ENCODE measurements at places on chromosomes 12 and 14.
A peak's percentile ranks its signal among the peaks of the same experiment; 100 is the strongest.

DNA sequence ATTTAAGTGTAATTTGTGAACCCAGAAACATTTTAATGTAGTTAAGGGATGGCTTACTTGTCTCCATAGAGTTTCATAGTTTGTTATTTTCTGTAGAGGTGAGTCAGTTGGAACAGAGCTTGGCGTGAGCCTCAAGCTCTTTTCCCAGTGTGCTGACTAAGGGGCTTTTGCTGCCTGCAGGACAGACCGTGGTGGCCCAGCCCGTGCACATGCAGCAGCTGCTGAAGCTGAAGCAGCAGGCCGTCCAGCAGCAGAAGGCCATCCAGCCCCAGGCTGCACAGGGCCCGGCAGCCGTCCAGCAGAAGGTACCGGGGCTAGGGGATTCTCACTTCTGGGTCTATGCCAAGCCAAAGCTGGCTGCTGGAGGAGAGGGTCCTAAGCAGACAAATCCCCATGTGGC lies 76.9 kb downstream of the DDX51 start:
- DNase-seq, result no peak

DNA sequence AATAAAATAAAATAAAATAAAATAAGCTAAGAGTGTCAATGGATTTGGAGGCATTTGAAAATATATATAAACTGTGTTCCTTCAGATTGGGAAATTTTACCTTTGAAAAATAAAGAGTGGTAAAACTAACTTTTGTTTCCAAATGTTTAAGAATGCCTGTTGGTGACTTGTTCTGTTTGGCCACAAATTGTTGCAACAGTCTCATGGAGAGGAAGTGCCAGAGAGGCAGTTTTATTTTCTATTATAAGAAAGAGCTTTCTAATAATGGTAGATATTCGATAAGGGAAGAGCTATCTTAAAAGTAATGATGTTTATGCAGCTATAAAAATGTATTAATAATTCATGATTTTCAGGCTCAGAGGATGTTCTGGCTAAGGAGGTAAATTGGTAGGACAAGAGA lies 68.8 kb upstream of the MDGA2 start:
- DNase-seq, result no peak

DNA sequence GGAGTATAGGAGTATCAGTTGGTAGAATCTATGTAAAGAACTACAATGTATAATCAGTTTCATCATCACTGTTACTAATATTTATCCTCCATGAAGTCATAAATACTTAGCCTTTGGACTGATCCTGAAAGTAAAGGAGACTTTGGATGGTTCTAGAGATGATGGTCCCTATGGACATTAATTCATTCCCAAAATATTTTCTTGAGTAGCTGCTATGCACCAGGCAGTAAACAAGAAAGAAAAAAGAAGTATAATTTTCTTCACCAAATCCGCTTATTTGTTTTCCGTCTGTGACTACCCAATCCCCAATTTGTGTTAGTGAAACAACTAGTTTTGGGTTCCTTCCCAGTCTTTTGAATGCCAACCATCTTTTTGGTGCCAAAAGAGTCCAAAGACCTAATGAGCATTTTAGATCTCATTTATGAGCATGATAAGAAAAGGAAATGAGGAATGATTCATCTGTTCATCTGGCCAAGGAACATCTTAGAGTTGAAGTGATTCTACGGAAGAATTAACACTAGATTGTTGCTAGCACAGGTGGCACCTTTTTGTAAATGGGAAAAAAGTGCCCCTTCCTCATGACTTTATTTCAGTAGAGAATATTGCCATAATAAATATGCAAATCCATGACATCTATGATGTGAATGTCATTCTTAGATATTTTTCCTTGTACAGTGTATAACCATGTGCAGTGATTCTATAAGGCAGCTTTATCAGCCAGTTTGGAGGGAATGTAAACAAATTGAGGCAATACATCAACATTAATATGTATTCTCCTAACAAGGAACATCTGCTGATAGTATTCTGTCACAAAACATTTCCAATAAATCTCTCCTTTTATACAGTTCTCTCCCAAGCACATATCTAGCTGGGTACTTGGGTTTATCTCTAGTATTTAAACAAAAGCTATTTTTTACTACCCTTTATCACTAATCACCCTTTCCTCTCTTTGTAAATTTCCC lies 85.1 kb upstream of the CCDC91 start:
- no peak for DNase-seq

DNA sequence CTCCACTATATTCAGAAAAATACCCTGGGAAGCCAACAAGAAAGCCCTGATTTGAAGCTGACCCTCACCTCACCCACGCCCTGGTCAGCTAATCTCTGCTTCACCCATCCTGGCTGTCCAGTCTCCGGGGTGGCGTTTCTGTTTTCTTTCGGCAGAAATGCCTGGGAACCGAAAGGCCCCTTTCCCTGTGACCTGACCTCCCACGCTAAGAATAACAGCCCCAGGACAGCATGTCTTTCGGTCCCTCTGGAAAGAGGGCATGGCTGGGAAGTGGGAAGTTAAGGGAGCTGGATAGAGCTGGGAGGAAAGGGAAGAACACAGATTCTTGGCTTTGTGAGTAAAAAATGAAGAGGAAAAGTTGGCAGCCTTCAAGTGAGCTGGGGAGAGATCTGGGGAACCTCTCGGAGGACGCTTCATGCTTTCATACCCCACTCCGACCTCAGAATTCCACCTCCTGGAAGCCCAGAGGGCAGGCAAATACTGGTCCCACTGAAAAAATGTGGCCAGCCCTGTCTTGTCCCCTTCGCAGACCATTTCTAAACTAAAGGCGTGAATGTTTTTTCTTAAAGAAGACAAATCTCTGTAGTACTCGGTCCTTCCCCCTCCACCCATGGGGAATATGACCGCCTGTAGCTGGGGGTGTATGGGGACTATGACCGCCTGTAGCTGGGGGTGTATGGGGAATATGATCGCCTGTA lies 163.0 kb upstream of the FKBP4 start:
- DNase-seq, result no peak

- no peak for DNase-seq
These were observed 3.2 kb upstream of the CLEC9A start for GRCh38 chr12:10027311-10027710.

- no peak for DNase-seq
These were observed 1.9 kb upstream of the GTF2A1 start for GRCh38 chr14:81222691-81223090.

GRCh38 chr12:109722721-109723094 lies 9.1 kb downstream of the FAM222A start:
- no peak for DNase-seq

GRCh38 chr12:49279706-49280159 lies 14.9 kb downstream of the TUBA1C start:
- DNase-seq, result no peak

- DNase-seq, result no peak
These were observed 121.2 kb upstream of the LRIG3 start for GRCh38 chr12:59041241-59042121.

- DNase-seq, result peak; percentile 80
These were observed 34.8 kb upstream of the TESC start for GRCh38 chr12:117134059-117134458.

GRCh38 chr12:13094367-13094766 lies 9.1 kb downstream of the GSG1 start:
- DNase-seq, result no peak

DNA sequence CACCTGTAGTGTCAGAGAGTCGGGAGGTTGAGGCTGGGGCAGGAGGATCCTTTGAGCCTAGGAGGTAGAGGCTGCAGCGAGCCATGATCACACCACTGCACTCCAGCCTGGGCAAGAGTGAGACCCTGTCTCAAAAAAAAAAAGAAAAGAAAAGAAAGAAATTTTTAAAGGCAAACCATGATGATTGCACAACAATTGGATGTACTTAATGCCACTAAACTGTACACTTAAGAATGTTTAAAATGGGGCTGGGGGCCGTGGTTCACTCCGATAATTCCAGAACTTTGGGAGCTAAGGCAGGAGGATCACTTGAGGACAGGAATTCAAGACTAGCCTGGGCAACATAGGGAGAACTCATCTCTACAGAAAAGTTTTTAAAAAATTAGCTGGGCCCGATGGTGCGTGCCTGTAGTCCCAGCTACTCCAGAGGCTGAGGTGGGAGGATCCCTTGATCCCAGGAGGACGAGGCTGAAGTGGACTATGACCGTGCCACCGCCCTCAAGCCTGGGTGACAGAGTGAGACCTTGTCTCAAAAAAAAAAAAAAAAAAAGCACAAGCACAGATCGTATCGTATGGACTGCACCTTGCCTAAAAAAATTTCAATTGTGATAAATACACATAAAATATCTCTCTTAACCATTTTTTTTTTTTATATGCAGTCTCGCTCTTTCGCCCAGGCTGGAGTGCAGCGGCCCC lies 32.7 kb downstream of the JAG2 start:
- no peak for DNase-seq

DNA sequence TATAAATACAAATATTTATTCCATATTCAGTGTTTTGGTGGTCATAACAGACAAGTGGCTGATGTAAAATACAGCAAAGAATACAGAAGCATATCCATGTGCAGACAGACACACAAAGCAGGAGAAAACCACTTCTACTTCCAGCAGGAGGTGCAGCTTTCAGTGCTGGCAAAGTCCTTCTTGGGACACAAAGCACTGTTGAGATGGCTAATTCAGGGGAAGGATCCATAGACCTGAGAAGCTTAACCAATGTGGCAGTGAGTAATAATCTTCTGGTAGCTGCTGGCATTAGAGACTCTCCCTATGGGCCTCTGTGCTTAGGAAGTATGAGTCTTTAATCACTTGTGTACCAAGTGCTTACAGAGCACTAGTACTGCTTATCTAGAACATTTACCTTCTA lies 26.8 kb downstream of the AMN1 start:
- DNase-seq, result no peak

DNA sequence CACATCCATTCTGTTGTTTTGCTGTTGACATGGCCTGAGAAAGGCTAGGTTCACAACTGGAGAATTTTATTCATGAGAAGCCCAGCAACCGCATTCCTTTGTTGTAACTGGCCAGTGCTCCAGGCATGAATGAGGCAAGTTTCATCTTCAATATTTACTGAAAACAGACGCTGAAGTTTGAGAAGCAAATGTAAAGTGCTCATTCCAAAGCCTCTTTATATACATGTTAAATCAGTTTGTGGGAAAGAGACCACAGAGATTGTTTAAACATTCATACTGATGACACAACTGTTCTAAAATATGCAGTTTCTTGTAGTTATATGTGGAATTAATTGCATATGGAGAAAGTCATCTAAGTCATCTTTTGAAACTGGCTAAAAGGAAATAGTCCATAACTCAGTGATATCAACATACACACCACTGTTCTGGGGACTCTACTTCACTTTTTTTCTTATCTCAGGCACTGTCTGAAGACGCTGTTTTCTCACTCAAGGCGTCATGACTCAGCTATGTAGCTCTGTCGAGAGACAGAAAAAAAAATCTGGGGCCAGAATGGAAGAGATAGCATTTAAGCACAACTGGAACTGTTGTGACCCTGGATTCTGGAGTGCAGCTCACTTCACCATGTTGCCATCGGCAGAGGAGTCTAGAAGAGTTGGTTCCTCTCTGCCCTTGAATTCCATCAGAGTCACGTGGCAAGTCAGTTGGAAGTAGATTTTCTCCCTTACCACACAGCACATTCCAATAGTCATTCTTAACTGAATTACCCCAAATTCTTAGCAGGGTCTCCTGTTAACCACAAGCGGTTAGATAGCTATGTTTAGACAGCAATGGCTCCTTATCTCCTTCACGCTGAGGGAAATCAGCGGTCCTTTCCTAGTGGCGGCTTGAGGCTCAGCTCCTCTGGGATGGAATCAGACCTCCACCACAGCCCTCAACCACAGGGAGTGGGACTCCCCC lies 258.4 kb upstream of the HMGA2 start:
- no peak for DNase-seq

GRCh38 chr14:39364509-39364908 lies 67.7 kb downstream of the FBXO33 start:
- no peak for DNase-seq

DNA sequence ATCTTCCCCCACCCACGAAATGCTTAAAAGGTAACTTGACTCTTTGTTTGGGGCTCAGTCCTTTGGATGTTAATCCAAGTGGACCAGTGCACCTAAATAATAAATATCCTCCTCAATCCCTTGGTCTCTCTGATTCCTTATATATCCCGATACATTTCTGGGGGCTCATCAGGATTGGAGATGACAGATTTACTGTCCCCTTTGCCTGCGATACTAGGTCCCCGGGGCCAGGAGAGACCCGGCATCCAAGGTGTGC lies 26.3 kb downstream of the KLRK1 start:
- no peak for DNase-seq

GRCh38 chr12:49568442-49569162 lies 660 bp upstream of the MCRS1 start:
- no peak for DNase-seq

GRCh38 chr14:104278214-104278534 lies 139.8 kb downstream of the KIF26A start:
- DNase-seq, result no peak

- no peak for DNase-seq
These were observed 50.2 kb downstream of the ZFYVE26 start for GRCh38 chr14:67766035-67766680.

DNA sequence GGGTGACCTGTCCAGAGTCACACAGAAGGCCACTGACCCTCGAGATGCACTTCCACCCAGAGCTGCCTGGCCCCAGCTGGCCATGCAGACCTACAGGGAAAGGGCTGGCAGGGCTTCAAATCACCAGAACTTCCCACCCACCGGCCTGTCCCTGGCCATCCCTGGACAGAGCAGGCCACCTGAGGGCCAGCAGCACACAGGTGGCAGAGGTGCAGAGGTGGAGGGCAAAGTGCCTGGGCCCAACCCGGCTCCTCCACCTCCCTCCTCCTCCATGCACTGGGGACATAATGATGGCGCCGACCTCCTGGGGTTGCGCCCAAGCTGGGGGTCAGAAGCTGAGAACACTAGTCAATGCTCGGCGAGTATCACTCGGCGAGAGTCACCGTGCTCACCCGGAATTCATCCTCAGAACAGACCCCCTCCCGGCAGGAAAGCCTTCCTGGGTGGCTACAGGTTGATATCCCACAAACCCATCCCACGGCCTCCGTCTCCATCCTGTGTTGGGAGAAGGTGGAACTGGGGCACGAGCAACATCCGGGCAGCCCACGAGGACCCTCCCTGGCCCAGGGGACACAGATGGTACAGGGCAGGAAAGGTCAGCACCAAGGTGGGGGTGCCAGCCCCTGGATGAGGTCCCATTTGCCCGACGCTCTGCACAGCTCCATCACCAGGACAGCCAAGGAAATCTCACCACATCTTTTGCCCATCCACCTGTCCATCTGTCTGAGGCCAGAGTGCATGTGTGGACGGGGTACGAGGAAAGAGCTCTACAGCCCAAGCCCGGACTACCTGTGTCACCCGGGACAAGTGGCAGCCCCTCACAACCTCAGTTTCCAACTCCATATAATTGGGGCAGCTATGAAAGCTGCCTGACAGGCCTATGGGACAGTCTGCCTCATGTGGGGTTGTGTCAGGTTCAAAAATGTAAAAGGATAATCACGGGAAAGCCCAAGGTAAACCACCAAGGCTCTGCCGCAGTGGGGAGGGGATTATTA lies 10.8 kb downstream of the BEGAIN start:
- DNase-seq, result no peak

DNA sequence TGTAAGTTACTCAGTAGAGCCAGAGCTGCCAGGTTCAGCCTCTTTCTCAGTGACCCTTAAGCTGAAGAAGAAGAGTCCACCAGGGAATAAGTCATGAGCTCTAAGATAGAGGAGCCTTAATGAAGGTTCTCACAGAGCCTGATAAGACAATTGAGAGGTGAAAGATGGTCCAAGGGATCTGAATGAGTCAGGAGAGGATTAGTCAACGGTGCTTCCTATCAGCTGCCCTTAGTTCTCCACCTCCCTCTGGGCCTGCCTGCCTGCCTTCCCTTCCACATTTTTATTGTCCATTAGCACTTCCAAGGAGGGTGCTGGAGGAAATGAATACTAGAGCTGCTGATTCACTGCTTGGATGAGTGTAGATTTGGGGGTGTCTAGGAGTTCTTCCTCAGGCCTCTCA lies 161.7 kb upstream of the RMST start:
- DNase-seq, result no peak

Measured in stimulated activated CD4-positive, alpha-beta T cell treated with anti-CD3 and anti-CD28 coated beads, Interleukin-15, amount 100 ng/mL, for 24 hours (primary cell).